ENCODE measurements at places on chromosomes 5 and 9.

GRCh38 chr5:125461641-125462072, 715.2 kb upstream of the ZNF608 start:
- no peak for DNase-seq

- DNase-seq, result no peak
Observed at GRCh38 chr5:143923634-143924266, 111.8 kb downstream of the HMHB1 start.

- no peak for DNase-seq
Observed at GRCh38 chr5:38764937-38765391, 80.8 kb upstream of the OSMR start.

DNA sequence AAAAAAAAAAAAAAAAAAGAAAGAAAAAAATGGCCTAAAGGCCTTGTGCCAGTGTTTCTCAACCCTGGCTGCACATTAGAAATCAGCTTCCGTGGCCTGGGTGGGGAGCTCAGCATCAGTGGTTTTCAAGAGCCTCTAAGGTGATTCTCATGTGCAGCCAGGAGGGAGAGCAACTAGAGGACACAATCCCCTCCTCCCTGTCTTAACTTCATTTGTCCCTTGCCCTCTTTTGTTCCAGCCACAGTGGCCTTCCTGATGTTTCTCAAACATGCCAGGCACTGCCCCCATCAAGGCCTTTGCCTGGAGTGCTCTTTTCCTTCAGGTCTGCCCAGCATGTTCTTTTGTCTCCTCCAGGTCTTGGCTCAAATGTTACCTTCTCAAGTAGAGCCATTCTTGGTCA, 42.4 kb downstream of the HOMER1 start:
- no peak for DNase-seq

GRCh38 chr5:133839721-133840120, 128.7 kb downstream of the C5orf15 start:
- no peak for DNase-seq
